Gastroesophageal sphincter (tissue), 4 donors: ENCODE measurements at places on chromosomes 3 and 15. TPM values are rescaled to one million over a fixed set of nuclear protein-coding genes. Genes with fewer than 3 reads are reported as not detected.
A peak's percentile ranks its signal among the peaks of the same experiment; 100 is the strongest.

The FEZF2 gene
- not detected for total RNA-seq

DNA sequence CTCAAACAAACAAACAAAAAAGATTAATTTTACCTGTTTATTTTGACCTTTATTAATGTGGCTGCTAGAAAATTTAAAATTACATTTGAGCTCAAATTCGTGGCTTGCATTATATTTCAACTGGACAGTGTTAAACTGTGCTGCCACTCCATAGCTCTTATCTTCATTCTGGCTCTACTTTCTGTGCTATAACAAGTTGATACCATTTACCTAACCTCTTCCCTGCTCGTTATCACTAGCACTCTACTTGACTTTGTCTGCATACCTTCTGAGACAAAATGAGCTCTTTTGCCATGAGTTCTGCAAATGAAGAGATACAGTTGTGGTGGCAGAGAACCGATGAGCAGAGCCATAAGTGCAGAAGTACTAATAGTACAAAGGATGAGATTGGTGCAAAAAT, 26.4 kb downstream of the MINDY2 start:
- ATAC-seq = no peak

The MAP1A gene
- 40.8 TPM for total RNA-seq

GRCh38 chr15:100531823-100532327, 3.1 kb upstream of the CERS3 start:
- no peak for ATAC-seq

DNA sequence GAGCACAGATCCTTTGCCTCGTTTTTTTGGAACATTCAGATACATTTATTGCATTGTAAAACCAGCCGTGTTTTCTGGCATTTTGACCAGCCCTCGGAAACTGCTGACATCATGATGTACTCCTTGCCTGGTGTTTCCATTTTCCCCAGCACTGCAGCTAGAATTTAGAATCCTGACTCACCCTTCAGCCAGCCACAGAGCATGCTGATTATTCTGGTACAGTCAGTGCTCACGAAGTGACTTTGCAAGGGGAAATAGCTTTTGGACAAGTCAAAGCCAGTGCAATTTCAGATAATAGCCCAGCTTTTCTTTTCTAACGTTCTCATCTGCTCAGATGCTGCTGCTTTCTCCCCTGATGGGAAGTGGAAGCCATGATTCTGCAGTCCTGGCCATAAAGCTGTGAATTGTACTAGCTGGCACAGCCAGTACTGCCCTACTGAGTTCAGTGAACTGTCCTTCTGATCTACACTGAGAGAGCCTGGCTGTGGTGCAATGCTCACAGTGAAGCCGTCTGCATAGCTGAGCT, 12.1 kb upstream of the CNBP start:
- ATAC-seq = peak; percentile 95

The PSTPIP1 gene
- 18.2 TPM for total RNA-seq

The PDIA3 gene
- 124 TPM for total RNA-seq
